ENCODE measurements at places on chromosomes 5 and 9.

DNA sequence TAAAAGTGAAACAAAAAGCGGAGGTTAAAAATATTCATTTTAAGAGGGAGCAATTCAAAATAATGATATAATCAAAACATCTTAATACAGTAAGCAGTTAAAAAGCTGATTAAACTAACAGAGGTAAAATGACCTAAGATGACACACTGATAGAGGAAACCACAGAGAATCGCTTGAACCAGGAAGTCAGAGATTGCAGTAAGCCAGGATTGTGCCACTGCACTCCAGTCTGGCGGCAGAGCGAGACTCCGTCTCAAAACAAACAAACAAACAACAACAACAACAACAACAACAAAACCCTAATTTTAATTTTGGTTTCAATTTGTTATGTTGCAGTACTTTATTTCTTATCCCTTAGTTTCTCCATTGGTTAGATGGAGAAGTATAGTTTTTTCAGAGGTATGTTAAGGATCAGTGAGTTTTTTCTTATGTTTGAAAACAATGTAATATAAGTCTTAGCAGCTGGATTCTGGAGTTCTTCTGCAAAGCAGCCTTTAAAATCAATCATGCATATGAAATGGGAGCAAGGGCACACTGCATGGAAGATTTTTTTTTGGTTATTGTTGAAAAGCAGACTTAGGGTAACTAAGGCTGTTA lies 58.5 kb downstream of the MLANA start:
- peak; percentile 60 for DNase-seq

DNA sequence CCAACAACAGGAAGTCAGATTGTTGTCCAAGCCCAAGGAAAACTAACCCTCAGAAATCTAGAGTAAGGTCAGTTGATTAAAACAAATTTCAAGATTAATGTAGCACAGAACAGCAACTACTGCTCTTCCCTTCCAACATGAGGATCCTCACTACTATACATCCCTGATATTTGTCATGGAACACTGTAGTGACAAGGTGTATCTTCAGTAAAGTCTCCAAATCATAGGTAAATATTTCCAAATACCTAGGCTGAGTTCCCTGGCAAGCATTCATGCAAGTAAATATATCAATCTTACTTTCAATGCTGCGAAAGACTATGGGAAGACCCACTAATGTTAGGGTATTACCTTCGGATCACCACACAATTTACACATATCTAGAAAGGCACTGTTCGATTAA lies 986.9 kb upstream of the ARRDC3 start:
- no peak for DNase-seq

DNA sequence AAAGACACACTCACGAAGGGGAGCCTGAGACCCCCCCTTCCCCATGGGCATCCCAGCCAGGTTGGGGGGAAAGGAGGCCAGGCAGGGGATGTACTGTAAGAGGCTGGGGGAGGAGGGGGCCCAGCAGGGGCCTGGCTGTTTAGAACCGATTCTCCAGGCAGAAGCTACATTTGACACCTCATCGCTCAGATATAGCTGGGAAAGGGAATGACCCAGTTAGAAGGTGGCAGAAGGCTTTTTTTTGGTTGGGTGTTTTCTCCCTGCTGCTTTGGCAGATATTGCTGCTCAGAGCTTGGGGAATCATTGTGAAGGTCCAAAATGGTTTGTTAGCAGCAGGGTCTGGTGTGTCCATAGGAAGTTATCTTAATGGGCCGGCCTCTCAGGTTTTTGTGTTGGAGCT lies 6.0 kb downstream of the CDX1 start:
- no peak for DNase-seq

DNA sequence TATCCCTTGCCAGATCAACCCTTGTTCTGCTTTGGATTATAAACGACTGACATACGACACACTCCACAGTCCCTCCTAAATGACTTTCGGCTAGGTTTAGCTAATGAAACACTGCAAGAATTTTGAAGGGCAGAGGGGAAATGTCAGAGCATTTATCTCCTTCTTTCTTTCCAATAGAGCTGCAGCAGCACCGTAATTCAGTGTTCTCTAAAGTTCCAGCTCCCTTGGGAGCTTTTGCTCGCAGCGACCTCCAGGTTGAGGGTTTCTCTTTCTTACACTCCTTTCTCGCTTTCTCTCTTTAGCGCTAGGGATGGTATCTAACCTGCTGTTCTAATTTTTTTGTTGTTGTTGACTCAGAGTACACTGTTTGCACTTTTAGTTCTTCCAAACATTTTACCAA lies 467.1 kb upstream of the ST8SIA4 start:
- no peak for DNase-seq

- no peak for DNase-seq
Observed at GRCh38 chr9:35627575-35627974, 9.4 kb upstream of the CD72 start.

DNA sequence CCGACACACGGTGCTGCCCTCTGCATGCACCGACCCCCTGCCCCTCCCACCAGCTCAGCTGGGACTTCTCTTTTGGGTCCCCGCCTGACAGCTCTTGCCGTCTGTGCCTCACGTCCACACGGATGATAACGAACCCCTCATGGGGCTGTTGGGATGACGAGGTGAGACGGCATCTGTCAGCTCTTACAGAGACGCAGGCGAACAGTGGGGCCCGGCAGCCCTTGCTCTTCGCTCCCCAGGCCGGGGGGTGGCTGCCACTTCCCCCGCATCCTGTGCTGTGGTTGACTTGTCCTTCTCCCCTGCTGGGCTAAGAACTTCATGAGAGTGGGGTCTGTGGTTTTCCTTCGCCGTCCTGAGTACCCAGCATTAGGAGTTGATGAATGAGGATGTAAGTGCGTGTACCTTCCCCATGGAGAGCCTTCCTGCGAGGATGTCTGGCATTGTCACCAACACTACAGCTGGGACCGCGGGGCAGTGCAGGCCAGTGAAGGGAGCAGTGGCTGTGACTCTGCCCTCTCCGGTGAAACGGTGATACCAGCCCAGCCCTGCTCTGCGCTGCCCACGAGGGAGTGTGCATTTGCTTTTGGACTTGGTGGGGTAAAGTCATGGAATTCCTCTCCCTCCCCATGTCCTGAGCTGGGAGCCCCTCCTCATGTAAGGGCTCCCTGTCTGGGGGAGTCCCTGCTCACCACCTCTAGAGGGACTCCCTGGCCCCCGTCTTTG lies 23.2 kb downstream of the HK3 start:
- DNase-seq: no peak

- no peak for DNase-seq
Observed at GRCh38 chr9:78130004-78130403, 98.4 kb upstream of the GNAQ start.

DNA sequence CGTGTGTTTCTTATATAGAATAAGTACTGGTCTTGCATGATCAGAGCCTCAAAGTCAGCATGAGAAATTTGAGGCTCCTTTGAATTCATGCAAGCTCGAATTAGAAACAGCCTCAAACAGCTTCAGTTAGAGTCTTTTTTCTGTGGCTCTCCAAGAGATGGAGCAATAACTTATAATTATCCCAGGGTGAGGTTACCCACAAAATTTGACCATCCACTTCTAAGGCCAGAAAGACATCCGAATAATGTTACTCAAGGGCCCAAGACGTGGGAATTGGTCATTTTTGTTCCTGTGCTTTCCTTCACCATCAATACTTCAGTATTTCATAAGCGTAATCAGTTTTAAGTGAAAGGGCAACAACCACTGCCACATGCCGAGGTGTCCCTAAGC lies 89.7 kb downstream of the DAPK1 start:
- no peak for DNase-seq

DNA sequence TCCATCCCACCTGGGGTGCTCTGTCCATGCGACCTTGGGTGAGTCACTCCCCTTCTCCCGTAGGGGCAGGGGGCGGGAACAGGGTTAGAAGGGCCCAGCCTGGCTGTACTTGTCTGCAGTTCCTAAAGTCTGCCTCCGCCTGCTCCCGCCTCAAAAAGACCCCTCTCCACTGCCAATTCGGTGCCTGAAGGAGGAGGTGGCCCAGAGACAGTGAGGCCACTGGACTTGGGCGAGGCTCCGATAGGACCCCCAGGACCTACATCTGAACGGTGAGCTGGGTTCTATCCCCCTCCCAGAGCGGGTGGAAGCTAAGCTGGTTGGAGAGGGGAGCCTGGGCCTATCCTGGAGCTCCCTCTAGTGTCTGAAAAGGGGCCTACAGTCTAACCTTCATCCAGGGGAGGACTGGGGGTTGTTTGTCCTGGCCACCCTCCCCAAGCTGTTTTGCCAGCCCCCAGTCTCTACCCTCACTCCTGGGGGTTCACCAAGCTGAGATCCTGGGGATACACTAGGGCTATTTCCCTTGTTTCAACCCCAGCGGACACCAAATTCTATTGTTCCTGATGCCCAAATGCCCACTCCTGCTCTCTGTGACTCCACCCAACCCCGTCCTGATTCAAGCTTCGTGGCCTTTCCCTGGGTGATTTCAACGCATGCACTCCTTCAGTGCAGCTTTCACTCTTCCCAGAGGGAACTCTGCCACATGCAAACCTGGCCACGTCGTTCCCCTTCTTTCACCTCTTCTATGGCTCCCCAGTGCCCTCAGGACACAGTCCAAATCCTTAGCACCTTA lies 6.1 kb upstream of the CRB2 start:
- DNase-seq: peak; percentile 58

GRCh38 chr5:1349246-1349645 lies 4.3 kb upstream of the CLPTM1L start:
- DNase-seq: no peak

DNA sequence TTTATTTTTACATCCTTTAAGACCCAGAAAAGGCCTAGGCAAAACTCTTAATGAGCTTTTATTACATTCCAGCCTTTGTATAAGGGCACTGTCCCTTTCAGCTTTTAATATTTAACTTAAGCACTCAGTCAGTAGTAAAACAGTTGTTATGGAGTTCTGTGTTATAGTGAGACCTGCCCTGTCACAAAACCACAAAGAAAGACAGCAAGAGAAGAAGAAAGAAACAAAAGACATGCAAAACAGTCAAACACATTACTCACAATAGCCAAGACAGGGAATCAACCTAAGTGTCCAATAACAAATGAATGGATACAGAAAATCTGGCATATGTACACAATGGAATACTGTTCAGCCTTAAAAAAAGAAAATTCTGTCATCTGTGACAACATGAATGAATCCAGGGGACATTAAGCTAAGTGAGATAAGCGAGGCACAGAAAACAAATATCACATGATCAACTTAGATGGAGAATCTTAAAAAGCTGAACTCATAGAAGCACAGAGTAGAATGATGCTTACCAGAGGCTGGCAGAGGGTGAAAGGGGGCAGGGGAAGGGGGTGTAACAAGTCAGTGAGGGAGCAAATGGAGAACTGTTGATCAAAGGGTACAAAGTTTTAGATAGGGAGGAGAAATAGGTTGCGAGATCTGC lies 63.8 kb upstream of the CCNG1 start:
- DNase-seq: no peak

DNA sequence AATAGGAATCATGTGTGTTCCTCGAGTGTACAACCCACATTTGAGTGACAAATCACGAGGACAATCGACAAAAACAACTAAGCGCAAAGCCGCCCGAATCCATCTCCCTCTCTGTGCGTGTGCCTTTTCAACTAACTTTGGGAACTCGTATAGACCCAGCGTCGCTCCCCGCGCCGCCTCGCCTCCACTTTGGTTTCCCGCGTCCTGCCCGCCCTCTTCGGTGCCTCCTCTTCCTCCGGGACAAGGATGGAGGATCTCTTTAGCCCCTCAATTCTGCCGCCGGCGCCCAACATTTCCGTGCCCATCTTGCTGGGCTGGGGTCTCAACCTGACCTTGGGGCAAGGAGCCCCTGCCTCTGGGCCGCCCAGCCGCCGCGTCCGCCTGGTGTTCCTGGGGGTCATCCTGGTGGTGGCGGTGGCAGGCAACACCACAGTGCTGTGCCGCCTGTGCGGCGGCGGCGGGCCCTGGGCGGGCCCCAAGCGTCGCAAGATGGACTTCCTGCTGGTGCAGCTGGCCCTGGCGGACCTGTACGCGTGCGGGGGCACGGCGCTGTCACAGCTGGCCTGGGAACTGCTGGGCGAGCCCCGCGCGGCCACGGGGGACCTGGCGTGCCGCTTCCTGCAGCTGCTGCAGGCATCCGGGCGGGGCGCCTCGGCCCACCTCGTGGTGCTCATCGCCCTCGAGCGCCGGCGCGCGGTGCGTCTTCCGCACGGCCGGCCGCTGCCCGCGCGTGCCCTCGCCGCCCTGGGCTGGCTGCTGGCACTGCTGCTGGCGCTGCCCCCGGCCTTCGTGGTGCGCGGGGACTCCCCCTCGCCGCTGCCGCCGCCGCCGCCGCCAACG lies at the start of gene GPR150:
TSS of gene GPR150 (plus strand) at position 58 of the 840 bp plus-strand sequence. CDS start at position 247, 189 bp downstream.
- peak; percentile 41 for DNase-seq

Measured in CD4-positive, alpha-beta T cell treated with Interleukin-4 for 4 hours (primary cell).